ENCODE measurements at places on chromosomes 6 and 20. TPM values are rescaled to one million over a fixed set of nuclear protein-coding genes. Genes with fewer than 3 reads are reported as not detected.

GRCh38 chr6:134060491-134061106 lies 8.2 kb upstream of the SLC2A12 start:
- DNase-seq: no peak

DNA sequence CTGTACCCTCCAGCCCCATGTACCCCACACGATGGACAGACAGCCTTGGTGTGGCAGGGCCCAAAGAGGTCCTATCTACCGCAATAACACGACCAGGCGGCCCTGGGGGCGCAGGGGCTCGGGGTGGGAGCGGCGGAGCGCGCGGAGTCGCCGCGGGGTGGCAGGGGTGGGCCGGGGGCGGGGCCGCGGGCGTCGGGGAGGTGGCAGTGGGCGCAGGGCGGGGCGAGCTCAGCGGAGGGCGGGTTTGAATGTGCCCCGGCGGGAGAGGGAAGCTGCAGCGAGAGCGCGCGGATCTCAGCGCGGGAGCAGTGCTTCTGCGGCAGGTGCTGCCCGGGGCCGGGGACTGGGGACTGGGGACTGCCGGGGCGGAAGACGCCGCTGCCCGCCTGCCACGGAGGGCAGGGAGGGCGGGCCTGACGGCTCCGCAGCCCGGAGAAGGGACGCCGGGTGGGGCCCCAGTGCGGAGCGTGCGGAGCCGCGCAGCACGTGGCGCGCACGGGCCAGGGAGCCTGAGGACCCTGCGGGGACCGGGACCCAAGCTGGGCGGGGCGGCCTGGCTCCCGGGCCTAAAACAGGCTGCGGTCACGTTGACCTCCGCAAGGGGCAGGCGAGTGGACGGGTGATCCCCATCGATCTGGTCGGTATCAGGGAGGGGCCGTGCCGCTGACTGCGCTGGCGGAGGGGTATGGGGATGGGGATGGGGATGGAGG lies at the start of gene SLC29A1:
Gene SLC29A1, plus strand, starts transcription at position 277 of the 710 bp plus-strand sequence. CDS start 3,719 bp downstream, outside the sequence.
- peak; percentile 83 for DNase-seq

DNA sequence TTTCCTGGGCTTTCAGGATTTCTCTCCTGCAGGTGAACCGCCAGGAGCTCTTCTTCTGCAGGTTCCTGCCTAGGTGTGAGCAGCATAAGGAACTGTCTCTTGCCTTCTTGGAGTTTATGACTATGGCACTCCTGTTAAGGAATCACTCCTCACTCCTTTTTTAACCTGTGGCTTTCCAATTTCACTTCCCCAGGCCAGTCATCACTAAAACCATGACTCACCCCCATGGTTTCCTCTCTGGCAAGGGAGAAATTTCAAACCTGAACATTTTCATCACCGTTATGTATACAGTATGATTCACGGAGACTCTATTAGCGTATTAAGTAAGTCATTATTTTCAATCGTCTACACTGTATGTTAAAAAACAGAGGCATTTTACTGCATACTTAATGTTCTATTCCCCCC lies 78.2 kb upstream of the ARID1B start:
- no peak for DNase-seq

DNA sequence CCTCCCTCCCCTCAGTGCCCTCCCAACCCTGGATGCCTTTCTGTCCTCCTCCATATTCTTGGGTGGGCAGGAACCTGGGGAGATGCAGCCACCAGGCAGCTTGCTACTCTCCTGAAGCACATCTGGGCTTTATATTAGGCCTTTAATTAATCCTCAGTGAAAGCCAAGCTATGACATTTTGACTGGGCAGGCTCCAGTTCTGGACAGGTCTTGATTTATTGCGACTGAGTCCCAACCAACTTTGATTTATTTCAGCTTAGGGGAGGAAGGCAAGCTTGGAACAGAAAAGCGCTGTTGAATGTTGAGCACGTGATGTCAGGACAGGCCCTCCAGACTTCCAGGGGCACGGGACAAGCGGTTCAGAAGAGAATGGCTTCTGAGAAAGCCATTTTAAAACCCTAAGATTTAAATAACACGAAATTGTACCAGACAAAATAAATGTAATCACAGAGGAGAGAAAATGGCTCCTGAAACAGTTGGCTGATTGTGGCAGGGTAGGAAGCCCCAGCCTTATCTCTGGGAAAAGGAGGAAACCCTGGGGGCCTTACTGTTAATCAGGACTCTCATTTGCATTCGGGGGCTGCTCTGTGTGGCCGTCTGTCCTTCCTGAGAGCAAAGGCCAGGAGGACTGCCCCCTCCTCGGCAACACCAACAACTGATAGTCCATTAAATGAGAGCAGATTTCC lies 294.2 kb downstream of the FOXC1 start:
- no peak for DNase-seq

- no peak for DNase-seq
Observed at GRCh38 chr6:107692351-107692750, 131.8 kb downstream of the SCML4 start.

DNA sequence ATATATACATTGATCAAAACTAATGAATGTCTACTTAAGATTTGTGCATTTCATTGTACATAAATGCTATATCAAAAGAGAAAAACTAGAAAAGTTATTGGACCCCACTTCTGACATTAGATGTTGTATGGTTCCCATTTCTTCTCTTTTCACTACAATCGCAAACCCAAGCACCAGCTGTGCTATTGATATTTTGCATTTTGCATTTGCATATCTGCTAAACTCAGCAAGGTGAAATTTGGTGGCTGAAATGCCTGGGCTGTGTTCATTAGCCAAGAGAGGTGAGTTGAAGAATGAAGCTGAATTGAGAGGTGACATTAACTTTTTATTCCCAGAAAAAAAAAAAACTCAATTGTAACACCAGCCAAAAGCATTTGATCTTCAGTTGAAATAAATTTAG lies 232.1 kb upstream of the TENT5A start:
- DNase-seq: no peak

The TNNC2 gene
- 0.63 TPM for total RNA-seq

GRCh38 chr6:133743621-133744020 lies 145.3 kb upstream of the TCF21 start:
- no peak for DNase-seq

DNA sequence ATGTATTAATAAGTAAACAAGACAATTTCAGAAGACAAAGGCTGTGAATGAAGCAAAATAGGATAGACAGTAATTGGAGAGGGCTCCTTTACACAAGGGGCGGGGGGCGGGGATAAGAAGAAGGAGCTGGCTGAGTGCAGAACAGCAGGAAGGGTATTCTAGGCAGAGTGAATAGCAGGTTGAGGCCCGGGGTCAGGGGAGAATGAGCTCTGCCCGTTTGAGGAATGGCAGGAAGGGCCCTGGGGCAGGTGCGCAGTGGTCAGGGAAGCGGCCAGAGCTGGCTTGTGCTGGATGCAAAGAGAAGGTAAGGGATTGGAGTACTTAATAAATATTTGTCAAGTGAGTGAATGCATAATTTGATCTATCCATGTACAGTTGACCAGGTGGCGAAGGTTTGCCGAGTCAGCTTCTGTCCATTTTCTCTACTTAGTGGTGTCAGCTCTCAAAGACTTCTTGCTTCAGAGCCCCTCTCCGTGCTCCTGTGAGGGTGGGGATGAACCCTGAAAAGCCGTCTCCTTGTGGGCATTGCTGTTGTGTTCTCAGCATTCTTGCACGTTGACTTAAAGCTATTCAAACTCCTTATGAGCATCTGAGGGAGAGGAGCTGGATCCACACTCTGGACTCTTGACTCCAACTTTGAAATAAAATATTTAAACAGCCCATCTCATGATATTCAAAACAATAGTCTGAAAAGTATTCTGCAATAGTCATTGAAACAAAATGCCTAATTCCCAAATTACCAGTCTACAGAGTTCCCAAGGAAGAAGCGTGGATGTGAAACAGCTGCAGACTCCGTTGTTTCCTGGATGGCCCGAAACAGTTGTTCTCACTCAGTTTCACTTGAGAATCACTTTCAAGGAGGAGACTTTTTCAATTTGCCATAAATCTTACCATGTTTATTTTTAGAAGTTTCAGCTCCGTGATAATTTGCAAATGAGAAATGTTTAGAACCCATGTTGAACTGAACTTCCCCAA lies 105.1 kb downstream of the EDN3 start:
- DNase-seq: no peak

- no peak for DNase-seq
Observed at GRCh38 chr6:29663300-29664042, 6.6 kb downstream of the MOG start.

DNA sequence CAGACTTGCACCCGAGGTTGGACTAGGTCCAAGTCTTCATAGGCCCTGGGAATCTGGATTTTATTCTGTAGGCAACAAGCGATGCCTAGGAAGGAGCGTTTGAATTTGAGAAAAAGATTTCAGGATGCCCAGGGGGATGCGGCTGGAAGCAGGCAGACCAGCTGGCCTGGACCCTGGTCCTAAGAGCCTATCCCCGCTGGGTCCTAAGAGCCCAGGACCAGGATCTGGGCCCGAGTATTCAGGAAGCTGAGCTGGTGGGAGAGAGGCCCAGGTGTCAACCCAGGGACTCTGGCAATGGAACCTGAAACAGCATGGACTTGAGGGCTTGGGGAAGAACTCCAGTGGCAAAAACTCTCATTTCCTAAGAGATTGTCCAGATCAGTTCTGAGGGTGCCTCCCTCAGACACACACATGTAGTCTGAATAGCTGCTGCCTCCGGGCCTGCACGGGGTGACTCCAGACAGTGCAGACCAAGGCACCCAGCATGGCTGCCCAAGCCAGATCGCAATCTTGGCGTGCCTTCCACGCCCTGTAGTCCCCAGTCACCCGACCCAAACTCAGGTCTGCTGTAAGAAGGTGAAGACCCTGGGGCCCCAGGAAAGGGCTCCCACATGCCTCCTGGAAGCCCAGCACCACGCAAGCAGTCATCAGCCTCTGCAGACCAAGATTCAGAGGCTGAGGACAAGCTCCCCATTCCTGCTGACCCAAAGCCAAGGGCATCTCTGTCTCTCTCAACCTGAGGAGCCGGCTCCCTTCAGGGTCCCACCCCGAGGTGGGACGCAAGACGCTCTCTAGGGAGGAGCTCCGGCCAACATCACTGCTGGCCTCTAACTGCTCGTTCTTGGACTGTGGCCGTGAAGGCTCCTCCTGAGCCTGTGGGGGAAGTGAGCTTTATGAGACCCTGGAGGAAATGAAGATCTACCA lies 34.4 kb downstream of the RRBP1 start:
- no peak for DNase-seq

GRCh38 chr6:111731456-111732195 lies 125.9 kb upstream of the TRAF3IP2 start:
- DNase-seq: no peak

- peak; percentile 84 for DNase-seq
Observed at GRCh38 chr6:157669747-157670216, 153.3 kb upstream of the SNX9 start.

The SEL1L2 gene
- not detected for total RNA-seq

The MED23 gene
- 42.1 TPM for total RNA-seq

The HFE gene
- total RNA-seq: 7.4 TPM

The OR2H2 gene
- total RNA-seq: not detected

GRCh38 chr6:56729719-56730118 lies 87.0 kb upstream of the DST start:
- DNase-seq: no peak

DNA sequence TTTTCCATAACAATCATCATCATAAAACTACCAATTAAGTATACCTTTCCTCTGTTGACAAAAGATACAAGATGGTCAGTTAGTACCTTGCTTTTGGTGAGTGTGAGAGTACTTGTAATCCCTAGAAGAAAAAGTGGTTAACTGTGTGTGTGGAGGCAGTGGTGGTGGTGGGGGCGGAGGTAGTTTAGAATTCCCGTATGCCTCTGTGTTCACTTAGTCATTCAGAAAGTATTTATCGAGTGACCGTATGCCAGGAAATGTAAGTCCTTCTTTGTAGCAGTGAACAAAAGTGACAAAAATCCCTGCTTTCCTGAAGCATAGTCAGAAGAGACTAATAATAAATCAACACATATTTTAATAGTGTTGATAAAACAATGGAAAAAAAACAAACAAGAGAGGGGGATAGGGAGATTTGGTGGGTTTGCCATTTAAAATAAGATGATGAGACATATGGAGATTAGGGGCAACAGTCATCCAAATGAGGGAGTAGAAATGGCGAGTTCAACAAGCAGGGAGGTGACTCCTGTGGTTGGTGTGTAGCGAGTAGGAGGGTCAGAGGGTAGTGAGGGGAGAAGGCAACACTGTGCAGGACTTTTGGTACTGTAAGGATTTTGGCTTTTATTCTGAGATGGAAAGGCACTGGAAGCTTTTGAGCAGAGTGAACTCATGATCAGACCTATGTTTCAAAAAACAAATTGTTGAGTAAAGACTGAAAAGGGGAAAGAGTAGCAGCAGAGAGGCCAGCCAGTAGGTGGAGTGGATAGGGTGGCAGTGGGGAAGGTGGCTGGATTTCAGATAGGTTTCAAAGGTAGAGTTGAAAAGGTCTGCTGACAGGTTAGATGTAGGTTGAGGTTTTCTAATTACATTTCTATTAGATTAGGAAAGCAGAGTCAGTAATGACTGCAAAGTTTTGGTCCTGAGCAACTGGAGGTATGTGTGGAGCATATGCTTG lies 40.3 kb upstream of the SIM1 start:
- DNase-seq: peak; percentile 11

GRCh38 chr20:58558486-58559367 lies 43.5 kb upstream of the APCDD1L start:
- DNase-seq: no peak

- peak; percentile 46 for DNase-seq
Observed at GRCh38 chr20:6051505-6051904, 2.4 kb downstream of the LRRN4 start.

The NSFL1C gene
- total RNA-seq: 36.0 TPM

GRCh38 chr20:42895020-42895419 lies 294.7 kb downstream of the PTPRT start:
- no peak for DNase-seq

DNA sequence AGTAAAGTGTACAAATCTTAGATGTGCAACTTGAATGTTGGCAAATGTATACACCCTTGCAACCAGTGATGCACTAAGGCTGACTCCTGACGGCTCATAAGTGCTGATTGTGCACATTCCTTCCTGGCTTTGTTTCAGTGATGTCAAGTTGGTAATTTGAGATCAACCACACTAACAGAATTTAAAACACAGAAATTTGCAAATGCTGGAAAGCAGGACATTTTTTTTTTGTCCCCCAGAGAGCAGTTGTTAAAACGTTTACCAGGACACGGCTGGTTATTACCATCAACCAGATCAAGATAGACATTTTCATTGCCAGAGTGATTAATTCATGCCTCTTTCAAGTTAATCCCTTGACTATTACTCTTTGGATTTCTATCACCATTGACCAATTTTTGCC lies 735.6 kb downstream of the RFPL4B start:
- DNase-seq: no peak
